ENCODE measurements at places on chromosomes 2 and 18. TPM values are rescaled to one million over a fixed set of nuclear protein-coding genes. Genes with fewer than 3 reads are reported as not detected.

The NYAP2 gene
- not detected for total RNA-seq

The CLASP1 gene
- total RNA-seq, result 57.7 TPM

The AGXT gene
- not detected for total RNA-seq

The PHLPP1 gene
- total RNA-seq, result 15.6 TPM

The SERPINB11 gene
- not detected for total RNA-seq

The ZNF397 gene
- total RNA-seq, result 27.7 TPM

DNA sequence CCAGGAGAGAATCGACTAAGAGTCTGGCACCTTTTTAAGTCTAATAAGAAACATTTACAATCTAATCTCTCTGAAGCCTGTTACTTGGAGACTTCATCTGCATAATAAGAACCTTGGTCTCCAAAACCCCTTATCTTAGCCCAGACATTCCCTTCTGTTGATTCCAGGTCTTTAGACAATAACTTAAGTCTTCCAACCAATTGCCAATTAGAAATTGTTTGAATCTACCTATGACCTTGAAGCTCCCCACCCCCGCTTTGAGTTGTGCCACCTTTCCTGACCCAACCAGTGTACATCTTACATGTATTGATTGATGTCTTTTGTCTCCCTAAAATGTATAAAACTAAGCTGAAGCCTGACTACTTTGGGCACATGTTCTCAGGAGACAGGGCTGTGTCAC, 49.5 kb upstream of the DTNA start:
- H3K27ac ChIP-seq, result peak overlapping the region; percentile 20
- DNase-seq, result no peak
- H3K27me3 ChIP-seq, result no peaks in the 10 kb centered on the region
- no peaks in the 10 kb centered on the region for H3K36me3 ChIP-seq

DNA sequence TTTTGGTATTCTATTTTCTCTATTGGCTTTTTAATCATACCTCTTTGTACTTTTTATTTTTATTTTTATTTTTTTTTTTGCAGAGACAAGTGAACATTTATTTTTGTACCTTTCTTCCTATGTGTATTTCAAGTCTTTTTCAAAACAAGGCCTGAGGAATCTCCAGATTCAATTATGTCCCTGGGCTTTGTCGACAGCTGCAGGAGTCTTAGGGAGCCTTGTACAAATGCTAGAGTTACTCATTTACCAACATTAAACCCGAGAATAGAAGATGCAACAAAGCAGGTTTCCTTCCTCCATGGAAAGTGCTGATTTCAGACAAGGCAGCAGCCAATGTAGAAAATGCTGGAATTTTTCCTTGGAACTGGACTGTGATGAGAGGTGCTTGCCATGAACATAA, 242.8 kb downstream of the TNS1 start:
- H3K36me3 ChIP-seq, result no peaks in the 10 kb centered on the region
- H3K27ac ChIP-seq, result no peak overlapping the region
- DNase-seq, result no peak
- H3K27me3 ChIP-seq, result no peaks in the 10 kb centered on the region

GRCh38 chr2:174802459-174802858, 38.2 kb upstream of the CHRNA1 start:
- no peak overlapping the region for H3K4me3 ChIP-seq
- H3K36me3 ChIP-seq, result no peaks in the 10 kb centered on the region
- H3K4me1 ChIP-seq, result peaks cover 2% of the 10 kb centered on the region
- no peak overlapping the region for H3K27ac ChIP-seq
- DNase-seq, result no peak

DNA sequence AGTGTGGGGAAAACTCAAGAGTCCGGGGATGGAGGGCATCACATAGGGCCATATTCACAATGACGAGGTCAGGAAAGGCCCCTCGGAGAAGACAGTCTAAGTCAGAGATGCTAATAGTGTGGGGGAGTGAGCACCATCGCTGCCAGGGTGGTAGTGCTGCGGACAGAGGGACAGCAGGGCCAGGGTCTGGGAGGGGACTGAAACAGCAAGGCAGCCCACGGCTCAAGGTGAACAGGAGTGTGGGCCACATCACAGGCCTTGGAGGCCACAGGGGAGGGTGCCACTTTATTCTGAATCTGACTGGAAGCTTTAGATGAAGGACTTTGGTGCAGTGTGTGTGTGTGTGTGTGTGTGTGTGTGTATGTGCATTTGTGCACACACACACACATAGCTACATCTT, 130.9 kb upstream of the GLI2 start:
- no peaks in the 10 kb centered on the region for H3K27me3 ChIP-seq
- no peak overlapping the region for H3K27ac ChIP-seq
- DNase-seq, result no peak
- no peaks in the 10 kb centered on the region for H3K4me1 ChIP-seq
- H3K4me3 ChIP-seq, result no peak overlapping the region
- no peaks in the 10 kb centered on the region for H3K36me3 ChIP-seq

DNA sequence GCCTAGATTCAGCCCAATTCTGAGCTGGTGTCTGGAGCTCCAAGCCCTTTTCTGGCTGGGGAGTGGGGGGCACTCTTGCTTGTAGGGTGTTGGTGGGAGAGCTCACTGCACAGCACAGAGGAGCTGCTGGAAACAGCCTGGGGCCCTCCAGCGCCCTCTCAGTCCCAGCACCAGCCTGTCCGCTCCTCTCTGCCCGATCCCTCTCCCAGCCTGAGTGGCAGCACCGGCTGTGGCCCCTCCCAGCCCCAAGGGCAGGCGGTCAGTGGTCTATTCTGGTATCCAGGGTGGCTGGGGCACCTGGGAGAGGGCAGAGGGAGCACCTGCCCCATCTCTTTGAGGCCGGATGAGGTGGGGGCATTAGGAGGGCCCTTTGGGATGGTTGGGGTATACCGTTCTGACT, 13.2 kb upstream of the DES start:
- H3K36me3 ChIP-seq, result no peaks in the 10 kb centered on the region
- no peaks in the 10 kb centered on the region for H3K27me3 ChIP-seq
- no peak overlapping the region for H3K27ac ChIP-seq
- no peak overlapping the region for H3K4me3 ChIP-seq
- DNase-seq, result no peak
- peaks cover 2% of the 10 kb centered on the region for H3K4me1 ChIP-seq

DNA sequence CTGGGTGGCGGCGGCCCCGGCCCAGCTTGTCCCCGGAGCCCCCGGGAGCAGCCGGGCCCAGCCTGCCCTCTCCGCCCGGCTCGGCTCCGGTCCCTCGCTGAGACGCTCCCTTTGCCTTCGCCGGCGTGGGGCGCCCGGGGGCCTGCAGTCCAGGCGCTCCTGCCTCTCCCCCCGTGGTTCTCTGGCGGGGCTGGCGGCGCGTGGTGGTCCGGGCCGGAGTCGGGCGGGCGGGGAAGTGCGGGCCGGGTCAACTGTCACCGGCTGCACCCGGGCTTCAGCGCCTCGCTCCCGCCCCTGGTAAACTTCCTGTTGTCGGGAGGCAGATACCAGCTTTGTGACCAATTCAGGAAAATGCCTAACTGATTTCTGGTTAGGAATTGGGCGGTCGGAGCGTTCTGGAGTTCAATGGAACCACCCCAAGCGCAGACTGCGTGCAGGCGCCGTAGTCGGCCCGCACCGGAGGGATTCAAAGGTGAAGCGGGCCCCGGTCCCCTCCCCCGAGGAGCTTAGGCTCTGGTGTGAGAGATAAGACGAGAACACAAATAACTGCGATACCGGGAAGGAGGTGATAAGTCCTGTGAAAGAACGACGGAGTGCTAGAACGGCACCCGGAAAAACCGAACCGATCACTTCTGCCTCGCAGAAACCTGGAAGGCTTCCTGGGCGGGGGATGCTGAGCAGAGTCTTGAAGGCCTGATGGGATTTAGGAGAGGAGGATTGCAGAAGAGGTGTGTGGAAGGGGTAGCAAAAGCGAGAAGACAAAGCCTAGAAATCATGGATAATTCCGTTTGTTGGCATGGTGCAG, 891 bp downstream of the CAB39 start:
- peak overlapping the region; percentile 94 for H3K4me3 ChIP-seq
- peak; percentile 42 for DNase-seq
- H3K4me1 ChIP-seq, result peaks cover 8% of the 10 kb centered on the region
- peak overlapping the region; percentile 87 for H3K27ac ChIP-seq
- no peaks in the 10 kb centered on the region for H3K36me3 ChIP-seq

- no peak for DNase-seq
- H3K4me1 ChIP-seq, result no peaks in the 10 kb centered on the region
- H3K36me3 ChIP-seq, result no peaks in the 10 kb centered on the region
- H3K27ac ChIP-seq, result no peak overlapping the region
- H3K4me3 ChIP-seq, result no peak overlapping the region
Observed at GRCh38 chr2:189818249-189819038, 34.2 kb downstream of the PMS1 start.

DNA sequence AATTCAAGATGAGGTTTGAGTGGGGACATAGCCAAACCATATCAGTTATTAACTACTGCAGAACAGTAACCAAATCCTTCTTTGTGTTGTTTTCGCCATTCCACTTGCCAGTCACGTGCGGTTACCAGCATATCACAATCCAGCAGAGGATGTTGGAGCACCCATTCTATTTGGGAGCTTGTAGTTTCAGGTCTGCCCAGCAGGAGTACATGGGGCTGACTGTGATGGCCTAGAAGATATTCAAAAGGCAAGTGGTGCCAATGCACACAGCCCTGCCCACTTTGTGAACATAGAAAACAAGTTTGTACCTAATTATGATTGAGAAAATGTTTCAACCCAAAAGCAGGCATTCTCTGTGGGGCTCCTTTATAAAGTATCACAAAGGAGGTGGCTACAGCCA, 57.0 kb downstream of the ZNF519 start:
- no peaks in the 10 kb centered on the region for H3K36me3 ChIP-seq
- no peaks in the 10 kb centered on the region for H3K4me1 ChIP-seq
- H3K27me3 ChIP-seq, result no peaks in the 10 kb centered on the region
- H3K27ac ChIP-seq, result no peak overlapping the region
- no peak for DNase-seq

- H3K36me3 ChIP-seq, result no peaks in the 10 kb centered on the region
- no peak overlapping the region for H3K27ac ChIP-seq
- H3K4me1 ChIP-seq, result no peaks in the 10 kb centered on the region
- H3K4me3 ChIP-seq, result no peak overlapping the region
- no peaks in the 10 kb centered on the region for H3K27me3 ChIP-seq
Observed at GRCh38 chr2:191453761-191454160, 208.6 kb downstream of the MYO1B start.

- H3K36me3 ChIP-seq, result no peaks in the 10 kb centered on the region
- H3K27me3 ChIP-seq, result no peaks in the 10 kb centered on the region
- DNase-seq, result no peak
- H3K4me1 ChIP-seq, result no peaks in the 10 kb centered on the region
- no peak overlapping the region for H3K27ac ChIP-seq
Observed at GRCh38 chr2:190507135-190507534, 27.4 kb downstream of the NEMP2 start.

GRCh38 chr18:8732442-8733360, 27.3 kb downstream of the MTCL1 start:
- no peak overlapping the region for H3K4me3 ChIP-seq
- H3K27ac ChIP-seq, result no peak overlapping the region
- no peaks in the 10 kb centered on the region for H3K36me3 ChIP-seq
- peaks cover 5% of the 10 kb centered on the region for H3K4me1 ChIP-seq
- no peak for DNase-seq

DNA sequence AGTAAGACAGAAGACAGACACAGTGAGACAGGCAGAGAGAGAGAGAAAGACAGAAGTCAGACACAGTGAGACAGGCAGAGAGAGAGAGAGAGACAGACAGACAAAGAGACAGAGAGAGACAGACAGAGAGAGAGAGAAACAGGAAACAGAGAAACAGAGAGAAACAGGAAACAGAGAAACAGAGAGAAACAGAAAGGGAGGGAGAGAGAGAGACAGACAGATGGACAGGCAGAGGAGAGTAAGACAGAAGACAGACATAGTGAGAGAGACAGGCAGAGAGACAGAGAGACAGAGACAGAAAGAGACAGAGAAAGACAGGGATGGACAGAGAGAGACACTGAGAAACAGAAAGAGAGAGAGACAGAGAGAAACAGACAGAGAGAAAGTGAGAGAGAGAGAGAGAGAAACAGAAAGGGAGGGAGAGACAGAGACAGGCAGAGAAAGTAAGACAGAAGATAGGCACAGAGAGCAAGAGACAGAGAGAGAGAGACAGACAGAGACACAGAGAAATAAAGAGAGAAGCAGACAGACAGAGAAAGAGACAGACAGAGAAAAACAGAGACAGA, 109.3 kb upstream of the ANKRD30BL start:
- DNase-seq, result no peak
- no peak overlapping the region for H3K4me3 ChIP-seq
- H3K36me3 ChIP-seq, result no peaks in the 10 kb centered on the region
- no peaks in the 10 kb centered on the region for H3K4me1 ChIP-seq
- no peaks in the 10 kb centered on the region for H3K27me3 ChIP-seq

DNA sequence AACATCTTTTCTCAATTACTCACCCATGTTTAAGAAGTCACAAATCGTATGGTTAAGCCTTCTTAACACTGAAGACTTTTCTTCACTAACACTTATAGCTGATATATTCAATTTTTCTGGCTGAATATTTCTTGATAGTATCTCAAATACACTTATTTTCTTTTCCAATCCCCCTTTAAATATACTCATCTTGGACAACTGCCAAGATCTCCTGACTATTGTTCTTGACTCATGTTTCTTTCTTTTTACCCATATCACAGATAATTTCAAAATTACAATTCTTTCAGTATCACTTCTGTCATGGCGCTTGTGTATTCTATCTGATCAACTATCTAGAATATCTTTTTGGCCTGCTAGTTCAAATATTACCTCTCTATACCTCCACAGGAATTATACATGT, 954.3 kb upstream of the ACVR2A start:
- no peak overlapping the region for H3K27ac ChIP-seq
- no peak overlapping the region for H3K4me3 ChIP-seq
- no peaks in the 10 kb centered on the region for H3K36me3 ChIP-seq
- no peaks in the 10 kb centered on the region for H3K27me3 ChIP-seq

- H3K4me1 ChIP-seq, result peaks cover 5% of the 10 kb centered on the region
- DNase-seq, result no peak
- H3K4me3 ChIP-seq, result no peak overlapping the region
- no peak overlapping the region for H3K27ac ChIP-seq
Observed at GRCh38 chr2:74206180-74206688, 7.8 kb downstream of the MTHFD2 start.

DNA sequence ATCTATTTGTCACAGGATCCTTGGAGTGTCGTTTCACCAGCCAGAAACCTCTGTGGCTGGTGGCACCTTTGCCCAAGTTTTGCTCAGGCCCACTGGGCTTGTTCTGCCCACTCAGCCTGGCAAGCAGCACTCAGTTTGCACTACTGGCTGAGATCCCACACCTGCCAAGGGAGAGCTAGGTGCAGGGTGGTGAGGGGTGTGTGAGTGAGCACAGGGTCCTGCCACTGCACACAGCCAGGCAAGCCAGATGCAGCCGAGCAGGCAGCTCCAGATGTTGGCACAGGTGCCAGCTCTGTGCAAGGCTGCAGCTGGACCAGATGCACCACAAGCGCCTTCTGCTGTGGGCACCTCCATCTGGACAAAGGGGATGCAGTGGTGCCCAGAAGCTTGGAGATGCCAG, 281.7 kb upstream of the UBE2E3 start:
- H3K36me3 ChIP-seq, result no peaks in the 10 kb centered on the region
- DNase-seq, result no peak
- no peak overlapping the region for H3K4me3 ChIP-seq
- H3K27ac ChIP-seq, result no peak overlapping the region
- no peaks in the 10 kb centered on the region for H3K27me3 ChIP-seq

GRCh38 chr2:27099334-27099955, 12.9 kb downstream of the KHK start:
- H3K27ac ChIP-seq, result no peak overlapping the region
- H3K4me3 ChIP-seq, result no peak overlapping the region
- H3K4me1 ChIP-seq, result no peaks in the 10 kb centered on the region
- no peaks in the 10 kb centered on the region for H3K36me3 ChIP-seq
- no peaks in the 10 kb centered on the region for H3K27me3 ChIP-seq
- no peak for DNase-seq

- H3K27ac ChIP-seq, result no peak overlapping the region
- H3K4me3 ChIP-seq, result no peak overlapping the region
- H3K27me3 ChIP-seq, result no peaks in the 10 kb centered on the region
- H3K36me3 ChIP-seq, result no peaks in the 10 kb centered on the region
- no peak for DNase-seq
Observed at GRCh38 chr2:69571189-69571588, 72.3 kb downstream of the AAK1 start.

Measured in ovary (tissue), 10 donors.